ENCODE measurements at places on chromosomes 4 and X.

GRCh38 chr4:13296986-13297385, 187.2 kb downstream of the RAB28 start:
- DNase-seq, result no peak

- DNase-seq, result no peak
These were observed 10.6 kb downstream of the ABCD1 start for GRCh38 chrX:153735274-153735673.

DNA sequence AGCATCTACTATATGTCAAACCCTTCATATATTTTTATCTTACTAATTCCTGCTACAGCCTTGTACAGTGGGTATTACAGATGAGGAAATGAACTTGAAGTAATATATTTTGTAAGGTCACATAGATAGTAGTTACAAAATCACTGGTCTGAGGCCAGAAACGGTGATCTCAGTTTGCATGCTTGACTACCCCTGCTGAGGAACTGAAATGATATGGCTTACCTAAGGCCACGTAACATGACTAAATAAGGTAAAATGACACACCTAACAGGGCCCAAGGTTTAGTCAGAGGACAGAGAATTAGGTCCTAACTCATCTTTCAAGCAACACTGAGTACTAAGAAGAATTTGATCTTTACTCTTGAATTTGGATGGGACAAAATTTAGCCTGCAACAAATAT, 1.5 kb upstream of the COMMD8 start:
- DNase-seq, result no peak

DNA sequence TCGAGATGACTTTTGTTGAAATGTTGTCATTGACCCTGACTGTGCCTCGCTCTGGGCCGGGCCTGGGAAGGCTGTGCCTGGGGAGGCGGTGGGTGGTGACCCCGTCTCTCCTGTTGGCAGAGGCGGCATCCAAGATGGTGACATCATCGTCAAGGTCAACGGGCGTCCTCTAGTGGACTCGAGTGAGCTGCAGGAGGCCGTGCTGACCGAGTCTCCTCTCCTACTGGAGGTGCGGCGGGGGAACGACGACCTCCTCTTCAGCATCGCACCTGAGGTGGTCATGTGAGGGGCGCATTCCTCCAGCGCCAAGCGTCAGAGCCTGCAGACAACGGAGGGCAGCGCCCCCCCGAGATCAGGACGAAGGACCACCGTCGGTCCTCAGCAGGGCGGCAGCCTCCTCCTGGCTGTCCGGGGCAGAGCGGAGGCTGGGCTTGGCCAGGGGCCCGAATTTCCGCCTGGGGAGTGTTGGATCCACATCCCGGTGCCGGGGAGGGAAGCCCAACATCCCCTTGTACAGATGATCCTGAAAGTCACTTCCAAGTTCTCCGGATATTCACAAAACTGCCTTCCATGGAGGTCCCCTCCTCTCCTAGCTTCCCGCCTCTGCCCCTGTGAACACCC, 36.4 kb downstream of the HTRA3 start:
- no peak for DNase-seq

- no peak for DNase-seq
These were observed 580.4 kb downstream of the ANKRD50 start for GRCh38 chr4:124132161-124132560.

GRCh38 chr4:159764343-159764952, 661.6 kb downstream of the RAPGEF2 start:
- DNase-seq, result no peak

DNA sequence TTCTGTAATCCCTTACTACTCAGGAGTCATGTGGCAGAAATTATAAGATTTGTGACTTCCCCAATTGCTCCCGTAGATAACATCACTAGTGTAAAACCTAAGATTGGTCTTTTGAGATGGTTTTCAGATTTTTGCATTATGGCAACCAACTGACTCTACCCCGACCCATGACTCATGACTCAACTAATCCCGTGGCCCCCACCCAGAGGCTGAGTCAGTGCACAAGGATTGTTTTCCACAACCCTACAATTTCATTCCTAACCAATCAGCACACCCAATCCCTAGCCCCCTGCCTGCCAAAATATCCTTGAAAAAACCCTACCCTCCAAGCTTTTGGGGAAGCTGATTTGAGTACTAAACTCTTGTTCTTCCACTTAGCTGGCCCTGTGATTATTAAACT, 109.4 kb upstream of the FAM9C start:
- no peak for DNase-seq

GRCh38 chr4:914531-914930, 17.6 kb downstream of the GAK start:
- no peak for DNase-seq

DNA sequence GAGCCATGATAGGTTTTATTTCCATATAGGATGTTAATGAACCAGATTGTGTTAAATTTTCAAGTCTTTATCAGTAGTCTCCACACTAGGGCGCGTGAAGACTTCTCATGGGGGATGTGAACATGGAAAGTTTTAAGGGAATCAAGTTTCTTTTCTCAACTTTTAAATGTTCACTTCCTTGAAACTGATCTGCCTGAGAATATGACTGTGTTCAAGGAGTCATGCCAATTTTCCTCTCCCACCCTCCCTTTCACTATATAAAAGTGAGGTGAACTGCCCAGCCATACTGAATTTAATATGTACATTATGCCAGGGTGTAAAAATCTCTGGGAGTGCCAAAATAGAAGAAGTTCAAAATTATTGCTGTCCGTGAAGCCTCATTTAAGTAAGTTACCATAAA, 30.4 kb upstream of the HPGDS start:
- no peak for DNase-seq

DNA sequence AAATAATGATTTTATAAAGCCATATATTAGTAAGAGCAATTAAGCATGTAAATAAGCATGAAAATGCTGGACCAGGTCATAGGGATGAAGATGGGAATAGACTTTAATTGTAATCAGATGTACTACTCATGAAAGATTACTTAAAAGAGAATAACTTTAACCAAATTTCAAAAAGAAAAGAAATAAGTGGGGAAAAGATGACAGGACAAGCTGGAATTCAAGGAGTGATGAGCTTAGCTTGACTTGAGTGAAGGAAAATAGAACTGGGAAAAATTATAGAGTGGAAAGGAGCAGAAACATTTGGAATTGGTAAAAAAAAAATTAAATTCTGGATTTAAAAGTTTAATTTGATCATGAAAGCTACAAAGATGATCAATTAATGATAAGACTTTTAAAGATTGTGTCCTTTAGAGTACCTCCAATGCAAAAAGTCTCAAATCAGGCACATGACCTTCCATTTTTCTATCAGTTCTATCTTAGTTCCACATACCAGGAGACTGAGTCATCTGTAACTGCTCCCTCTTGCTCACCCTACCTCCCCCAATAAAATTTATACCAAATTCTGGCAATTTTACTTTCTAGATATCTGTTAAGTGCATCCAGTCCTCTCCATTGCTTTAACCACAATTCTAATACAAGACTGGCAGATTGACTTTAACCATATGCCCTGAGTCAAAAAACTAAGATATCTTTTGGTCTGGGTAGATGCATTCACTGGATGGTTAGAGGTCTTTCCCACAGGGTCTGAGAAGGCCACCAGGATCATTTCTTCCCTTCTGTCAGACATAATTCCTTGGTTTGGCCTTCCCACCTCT, 56.4 kb upstream of the SLIT2 start:
- no peak for DNase-seq

GRCh38 chrX:114970806-114971205, 46.6 kb downstream of the IL13RA2 start:
- no peak for DNase-seq

GRCh38 chr4:5054532-5054931, 3.3 kb downstream of the STK32B start:
- no peak for DNase-seq

- DNase-seq, result no peak
These were observed 89.5 kb downstream of the UGT8 start for GRCh38 chr4:114688059-114688458.

- DNase-seq, result no peak
These were observed 34.6 kb downstream of the FAM9C start for GRCh38 chrX:13009844-13010243.

DNA sequence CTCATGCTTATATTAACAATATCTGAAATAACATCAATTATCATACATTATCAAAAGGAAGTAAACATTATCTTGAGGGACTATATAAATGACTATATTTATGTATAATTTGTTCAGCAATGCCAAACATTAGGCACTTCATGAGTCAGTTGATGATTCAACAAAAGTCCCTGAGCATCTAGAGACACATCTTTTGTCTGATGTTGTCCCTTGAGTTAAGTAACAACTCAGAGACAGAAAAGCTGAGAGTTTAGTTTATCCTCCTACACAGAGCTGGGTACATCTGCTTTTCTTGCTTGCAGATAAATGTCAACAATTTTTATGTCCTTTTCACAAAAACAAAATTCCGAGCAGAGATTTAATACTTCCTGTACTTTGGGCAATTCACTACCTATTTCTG, 311.1 kb downstream of the INPP4B start:
- DNase-seq, result no peak

DNA sequence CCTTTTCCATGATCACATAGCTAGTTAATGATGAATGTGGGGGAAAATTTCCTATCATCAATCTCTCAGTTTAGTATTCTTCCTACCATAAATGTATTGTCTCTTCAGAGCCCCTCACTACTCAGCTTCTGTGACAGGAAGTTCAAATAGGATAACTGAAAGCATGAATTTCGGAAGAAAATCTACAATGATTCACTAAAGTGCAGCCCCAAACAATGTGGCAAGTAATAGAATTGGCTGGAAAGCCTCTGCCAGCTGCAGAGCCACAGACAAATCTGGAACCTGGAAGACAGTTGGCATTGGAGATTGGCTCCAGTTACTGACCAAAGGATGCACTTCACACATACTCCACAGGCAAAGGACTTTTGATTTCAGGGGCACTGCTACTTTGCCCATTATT, 35.2 kb downstream of the EGF start:
- DNase-seq, result no peak

DNA sequence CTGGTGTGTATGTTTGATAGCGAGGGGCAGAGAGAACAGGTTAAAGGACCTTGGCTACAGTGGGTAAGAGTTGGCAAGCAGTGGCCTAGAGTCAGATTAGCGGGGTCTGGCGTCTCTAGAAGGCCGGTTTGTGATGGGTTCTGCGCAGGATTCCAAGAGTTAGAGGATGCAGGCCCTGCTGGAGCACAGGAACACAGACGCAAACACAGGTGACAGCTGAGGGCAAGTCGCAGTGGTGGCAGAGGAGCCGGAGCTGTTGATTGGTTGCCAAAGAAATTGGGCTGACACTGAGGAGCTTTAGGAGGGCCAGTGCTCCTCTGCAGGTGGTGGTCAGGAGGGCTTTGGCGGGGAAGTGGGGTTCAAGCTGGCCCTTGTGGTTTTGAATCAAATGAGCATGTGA, 3.8 kb downstream of the TADA2B start:
- DNase-seq, result no peak

DNA sequence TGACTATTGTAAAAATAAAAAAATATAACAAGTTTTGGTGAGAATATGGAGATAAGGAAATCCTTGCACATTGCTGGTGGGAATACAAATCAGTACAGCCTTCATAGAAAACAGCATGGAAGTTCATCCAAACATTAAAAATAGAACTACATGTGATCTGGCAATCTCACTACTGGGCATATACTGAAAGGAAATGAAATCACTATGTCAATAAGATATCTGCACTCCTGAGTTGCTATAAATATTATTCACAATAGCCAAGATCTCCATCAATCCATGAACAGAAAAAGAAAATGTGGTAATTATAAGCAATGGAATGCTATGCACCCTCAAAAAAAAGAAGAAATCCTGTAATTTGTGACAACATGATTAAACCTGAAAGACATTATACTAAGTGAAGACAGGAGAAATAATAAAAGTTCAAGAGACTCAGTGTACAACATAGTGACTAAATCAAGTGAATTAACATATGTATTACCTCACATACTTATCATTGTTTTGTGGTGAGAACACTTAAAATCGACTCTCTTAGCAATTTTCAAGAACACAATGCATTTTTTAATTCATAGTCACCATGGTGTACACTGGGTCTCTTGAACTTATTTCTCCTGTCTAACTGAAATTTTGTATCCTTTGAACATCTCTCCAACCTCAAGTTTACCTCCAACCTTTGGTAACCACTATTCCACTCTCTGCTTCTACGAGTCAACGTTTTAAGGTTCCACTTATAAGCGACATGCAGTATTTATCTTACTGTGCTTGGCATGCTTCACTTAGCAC, 1703.7 kb upstream of the AGA start:
- DNase-seq, result no peak

DNA sequence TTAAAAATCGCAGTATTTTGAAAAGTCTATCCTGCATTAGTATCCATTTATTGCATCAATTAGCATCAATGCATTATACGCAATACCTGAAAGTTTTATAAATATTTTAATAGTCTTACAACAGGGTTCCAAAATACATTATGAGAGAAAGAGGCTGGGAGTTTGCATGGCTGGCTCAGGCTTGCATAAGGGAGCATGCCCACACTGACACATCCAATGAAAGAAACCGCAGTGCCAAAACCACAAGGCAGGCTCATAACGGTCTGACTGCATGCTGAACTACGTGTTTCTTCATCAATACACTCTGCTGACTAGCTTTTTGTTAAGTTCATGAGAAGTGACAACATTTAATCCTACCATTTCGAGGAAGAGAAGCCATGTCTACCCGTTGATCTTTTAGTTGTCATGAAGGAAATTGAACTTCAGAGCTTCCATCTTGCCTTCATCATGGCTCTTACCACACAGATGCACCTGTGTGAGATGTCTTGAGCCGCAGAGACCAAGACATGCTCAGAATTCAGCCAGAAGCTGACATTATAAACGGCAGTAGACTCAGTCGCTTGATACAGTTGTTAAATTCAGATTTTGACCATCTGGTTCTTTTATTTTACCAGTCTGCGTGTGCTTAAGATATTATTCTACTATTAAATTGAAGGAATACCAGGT, 168.8 kb upstream of the FRG1 start:
- DNase-seq, result no peak

Data from activated CD8-positive, alpha-beta memory T cell treated with anti-CD3 and anti-CD28 coated beads, Interleukin-2, amount 50 U/mL, for 48 hours (primary cell).